HuH-7.5 (cell line): ENCODE measurements at places on chromosomes 2 and 18.

GRCh38 chr2:5325523-5325922, 366.7 kb upstream of the SOX11 start:
- DNase-seq: no peak

DNA sequence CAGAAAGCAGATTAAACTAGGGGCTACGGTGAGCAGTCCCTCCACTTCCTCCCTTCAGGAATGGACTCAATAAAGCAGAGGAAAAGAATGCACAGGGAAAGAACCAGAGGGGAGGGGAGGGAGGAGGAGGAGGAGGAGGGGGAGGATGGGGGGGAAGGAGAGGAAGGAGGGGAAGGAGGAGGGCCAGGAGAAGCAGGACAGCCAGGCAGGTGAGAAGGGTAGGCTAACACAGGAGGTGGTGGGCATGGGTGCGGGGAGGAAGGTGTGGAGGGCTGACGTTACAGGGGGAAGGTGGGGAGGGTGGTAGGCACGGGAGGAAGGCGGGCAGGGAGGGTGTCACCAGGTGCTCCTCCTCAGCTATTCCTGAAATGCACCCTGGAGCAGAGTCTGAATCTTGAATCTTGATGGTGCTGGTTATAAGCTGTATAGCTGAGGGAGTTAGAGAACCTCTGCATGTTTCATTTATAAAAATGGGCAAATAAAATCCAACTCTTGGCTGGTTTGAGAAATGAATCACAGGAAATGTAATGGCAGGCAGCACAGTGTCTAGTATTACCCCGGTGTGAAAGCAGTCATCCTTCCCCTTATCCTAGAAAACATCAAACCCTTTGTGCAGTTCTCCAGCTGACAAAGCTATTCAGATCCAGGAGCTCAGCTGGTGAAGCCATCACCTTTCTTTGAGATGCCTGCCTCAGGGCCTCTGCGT, 3.4 kb downstream of the TMEM18 start:
- DNase-seq: no peak

DNA sequence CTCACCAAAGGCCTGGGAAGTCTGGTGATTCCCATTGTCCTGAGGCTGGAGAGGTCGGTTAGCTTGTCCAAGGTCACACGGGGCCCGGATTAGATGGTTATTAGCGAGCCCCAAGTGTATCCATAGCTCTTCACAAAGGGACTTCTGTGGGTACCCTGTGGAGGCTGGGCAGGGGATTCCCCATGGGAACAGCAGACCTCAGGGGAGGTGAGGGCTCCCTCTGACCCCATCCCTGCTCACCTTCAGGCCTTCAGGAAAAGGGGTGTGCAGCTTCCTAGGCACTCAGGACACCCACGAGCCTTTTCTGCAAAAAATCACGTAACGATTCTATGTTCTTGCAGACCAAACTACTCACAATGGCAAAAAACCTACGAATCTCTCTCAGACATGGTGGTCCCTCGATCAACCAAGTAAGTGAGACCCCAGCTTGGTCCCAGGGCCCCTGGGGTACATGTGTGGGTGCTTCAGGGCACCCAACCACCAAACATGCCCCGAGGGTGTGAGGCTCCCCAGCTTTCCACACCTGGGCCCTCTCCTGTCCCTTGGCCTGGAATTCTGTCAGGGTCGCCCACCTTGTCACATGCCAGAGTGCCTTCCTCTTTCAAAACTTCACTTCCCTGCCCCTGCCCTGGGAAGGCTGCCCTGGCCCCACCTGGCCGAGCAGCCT, 40.3 kb downstream of the PDIA6 start:
- no peak for DNase-seq

GRCh38 chr18:77208964-77209363, 40.7 kb upstream of the GALR1 start:
- DNase-seq: no peak

DNA sequence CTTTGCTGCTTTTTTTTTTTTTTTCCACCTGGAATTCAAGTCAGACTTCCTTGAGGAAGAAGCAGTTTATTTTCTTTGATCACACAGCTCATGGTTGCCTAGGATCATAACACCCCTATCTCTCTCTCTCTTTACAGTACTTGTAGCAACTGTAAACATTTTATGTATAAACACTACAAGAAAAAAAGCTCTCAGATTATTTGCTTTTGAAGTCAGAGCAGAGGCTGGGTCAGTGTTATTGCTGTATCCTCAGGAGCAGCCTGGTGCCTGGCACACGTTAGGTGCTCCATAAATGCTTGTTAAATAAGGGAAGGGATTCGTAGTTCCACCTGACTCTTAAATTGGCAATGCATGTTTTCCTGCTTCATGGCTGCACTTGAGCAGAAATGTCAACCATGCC, 221.2 kb downstream of the TGIF1 start:
- no peak for DNase-seq
